ENCODE measurements at places on chromosomes 3 and 15. TPM values are rescaled to one million over a fixed set of nuclear protein-coding genes. Genes with fewer than 3 reads are reported as not detected.

DNA sequence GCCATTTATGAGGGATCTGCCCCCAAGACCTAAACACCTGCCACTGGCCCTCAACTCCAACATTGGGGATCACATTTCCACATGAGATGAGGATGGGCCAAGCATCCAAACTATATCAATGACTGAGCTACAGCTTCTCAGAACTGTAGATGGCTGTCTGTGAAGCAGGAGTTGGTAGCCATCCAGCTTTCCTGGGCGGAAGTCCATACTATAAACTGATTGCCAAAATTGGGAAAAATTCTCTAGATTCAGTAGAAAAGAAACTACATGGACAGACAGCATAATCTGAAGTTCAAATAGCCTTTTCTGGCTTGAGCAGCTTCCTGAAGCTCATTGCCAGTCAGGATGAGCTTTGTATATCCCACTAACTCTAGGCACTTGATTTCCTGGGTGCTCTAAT is 214.7 kb upstream of the ZBTB20 start:
- H3K27ac ChIP-seq: no peak overlapping the region
- DNase-seq: no peak
- no peaks in the 10 kb centered on the region for H3K27me3 ChIP-seq

GRCh38 chr15:75648156-75649000 is 666 bp downstream of the SNX33 start:
- no peaks in the 10 kb centered on the region for H3K36me3 ChIP-seq
- DNase-seq: peak; percentile 54
- H3K4me3 ChIP-seq: peak overlapping the region; percentile 91
- peak overlapping the region; percentile 96 for H3K27ac ChIP-seq
- no peaks in the 10 kb centered on the region for H3K27me3 ChIP-seq
- H3K4me1 ChIP-seq: peaks cover 20% of the 10 kb centered on the region

DNA sequence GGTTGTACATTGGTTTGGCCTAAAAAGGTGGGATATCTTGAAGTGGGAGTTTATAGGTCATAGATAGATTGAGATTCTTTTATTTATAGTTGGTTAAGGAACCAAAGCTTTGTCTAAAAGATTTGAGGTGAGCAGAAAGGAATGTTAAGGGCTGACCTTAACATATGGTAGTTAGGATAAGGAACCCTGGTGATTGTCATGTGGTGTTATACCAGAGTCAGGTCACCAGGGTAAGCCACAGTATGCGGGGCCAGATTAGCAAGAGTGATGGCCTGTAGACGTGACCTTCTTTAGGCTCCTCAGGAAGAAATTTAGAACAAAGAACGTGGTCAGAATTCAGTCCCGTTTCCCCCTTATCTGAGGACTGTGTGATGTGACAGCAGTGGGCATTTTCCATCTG is 249.2 kb downstream of the GABRG3 start:
- no peaks in the 10 kb centered on the region for H3K36me3 ChIP-seq
- H3K27ac ChIP-seq: no peak overlapping the region
- H3K27me3 ChIP-seq: no peaks in the 10 kb centered on the region

The CADM2 gene
- 0.37 TPM for total RNA-seq

The SLC22A13 gene
- 0.14 TPM for total RNA-seq

The NEK10 gene
- 2.1 TPM for total RNA-seq
